ENCODE measurements at places on chromosomes 6 and 20.
A peak's percentile ranks its signal among the peaks of the same experiment; 100 is the strongest.

DNA sequence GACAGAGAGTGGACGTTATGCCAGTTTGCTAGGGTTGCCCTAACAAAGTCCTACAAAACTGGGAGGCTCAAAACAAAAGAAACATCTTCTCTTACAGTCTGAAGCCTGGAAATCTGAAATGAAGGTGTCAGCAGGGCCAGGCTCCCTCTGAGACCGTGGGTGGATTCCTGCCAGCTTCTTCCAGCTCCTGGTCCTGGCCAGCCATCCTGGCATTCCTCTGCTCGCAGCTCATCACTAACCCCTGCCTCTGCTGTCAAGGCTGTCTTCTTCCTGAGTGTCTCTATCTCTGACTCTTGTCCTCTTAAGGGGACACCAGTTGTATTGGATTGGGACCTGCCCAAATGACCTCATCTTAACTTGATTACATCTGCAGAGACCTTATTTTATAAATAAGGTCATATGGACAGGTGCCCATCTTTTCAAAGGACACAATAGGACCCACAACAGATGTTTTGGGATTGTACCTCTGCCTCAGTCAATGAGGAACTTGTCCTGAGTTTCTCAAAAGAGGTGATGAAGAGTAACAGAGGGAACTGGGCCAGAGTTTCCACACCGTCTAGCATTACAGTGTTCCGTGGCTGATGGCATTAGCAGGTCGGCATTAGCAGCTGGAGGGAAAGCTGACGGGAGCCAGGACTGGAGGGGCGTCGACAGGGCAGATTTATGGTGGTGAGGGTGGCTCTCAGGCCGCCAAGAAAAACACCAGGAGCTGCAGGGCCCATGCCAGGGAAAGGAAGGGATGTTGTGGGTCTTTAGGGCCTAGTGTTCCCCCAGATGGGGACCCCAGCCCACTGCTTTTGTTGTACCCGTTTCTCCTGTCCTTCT, 157.3 kb downstream of the TBXT start:
- DNase-seq: no peak

- DNase-seq: no peak
Measured at GRCh38 chr20:21360705-21361104, 36.6 kb downstream of the NKX2-4 start.

DNA sequence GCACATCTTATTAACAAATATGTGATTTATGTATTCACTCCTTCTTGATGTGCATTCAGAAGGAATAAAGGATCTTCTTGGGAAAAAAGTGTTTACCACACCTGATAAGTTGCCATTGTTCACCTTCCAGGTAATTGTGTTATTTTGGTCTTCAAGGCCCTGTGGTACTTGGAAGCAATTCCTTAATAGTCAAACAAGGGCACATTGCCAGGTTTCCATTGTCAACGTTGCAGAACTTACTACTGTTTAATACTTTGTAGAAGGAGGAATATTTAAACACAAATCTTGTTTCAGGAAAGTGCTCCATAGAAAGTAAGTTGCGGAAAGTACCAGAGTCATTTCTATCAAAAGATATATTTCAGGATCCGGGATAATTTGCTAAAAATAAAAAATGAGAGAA, 129.5 kb upstream of the SGK1 start:
- DNase-seq: no peak

DNA sequence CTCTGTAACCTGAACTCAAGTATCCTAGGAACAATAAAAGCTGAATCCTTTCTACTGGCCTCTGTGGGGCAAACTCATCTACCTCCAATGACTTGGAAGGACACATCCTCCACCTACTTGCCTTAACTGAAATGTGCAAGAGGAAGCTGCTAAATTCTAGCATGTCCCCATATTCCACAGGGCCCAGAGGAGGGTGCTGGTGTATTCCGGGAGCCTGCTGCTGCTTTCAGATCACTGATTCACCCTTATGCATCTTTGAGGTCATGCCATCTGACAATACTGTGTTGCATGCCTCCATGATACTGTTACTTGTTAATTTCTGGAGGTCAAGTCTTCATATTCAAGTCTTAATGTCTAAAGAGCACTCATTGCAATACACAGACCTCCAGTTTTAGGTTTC, 40.3 kb downstream of the LYRM4 start:
- no peak for DNase-seq

DNA sequence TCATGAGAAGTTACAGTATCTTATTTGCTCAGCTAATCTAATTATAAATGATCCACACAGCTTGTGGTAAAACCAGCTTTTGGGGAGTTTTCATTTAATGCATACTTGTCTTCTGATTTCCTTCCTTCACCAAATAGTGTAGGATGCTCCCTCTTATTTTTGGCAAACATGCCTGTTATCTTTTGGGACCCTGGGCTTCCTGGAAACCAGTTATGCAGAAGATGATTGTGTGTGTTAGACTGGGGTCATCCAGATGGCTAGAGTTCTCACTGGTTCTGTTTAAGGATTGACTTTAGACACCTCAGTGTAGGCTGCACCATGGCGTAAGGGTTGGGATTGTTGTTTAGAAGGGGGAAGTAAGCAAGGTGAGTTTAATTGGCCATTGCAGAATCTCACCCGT, 61.3 kb downstream of the PTPN1 start:
- no peak for DNase-seq

DNA sequence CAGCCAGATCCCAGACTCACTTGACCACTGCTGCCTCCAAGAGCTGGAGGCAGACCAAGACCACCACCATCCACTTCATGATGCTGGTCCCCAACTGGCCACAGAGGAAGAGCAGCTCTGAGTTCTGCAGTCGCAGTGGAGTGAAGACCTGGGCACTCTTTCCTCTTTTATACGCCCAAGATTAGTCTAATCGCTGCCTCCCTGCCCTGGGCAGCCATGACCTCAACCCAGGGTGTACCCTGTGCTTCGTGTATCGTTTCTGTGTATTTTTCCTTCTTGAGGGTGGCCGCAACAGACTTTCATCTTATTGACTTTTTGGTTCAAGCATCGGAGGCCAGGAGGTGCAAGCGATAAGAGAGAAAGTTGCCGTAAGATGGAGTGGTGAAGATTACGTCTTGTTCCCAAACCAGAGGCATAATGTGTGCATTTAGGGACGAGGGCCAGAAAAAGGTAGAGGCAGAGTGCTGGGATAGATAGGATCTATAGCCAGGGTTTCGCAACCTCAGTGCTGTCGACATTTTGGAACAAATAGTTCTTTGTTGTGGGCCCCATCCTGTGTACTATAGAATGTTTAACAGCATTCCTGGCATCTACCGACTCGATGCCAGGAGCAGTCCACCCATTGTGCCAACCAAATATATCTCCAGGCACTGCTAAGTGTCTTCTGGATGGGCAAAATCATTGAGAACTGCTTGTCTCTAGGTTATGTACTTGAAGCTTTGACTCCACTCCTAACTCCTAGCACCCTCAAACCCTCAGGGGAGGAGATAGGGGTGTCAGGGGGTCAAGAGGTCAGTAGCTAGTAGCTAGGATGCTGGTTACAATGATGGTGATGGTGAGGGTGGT, at the start of gene PGC:
Gene PGC (minus strand): TSS at position 142 of the 846 bp plus-strand sequence. CDS start 63 bp downstream, at position 79.
- no peak for DNase-seq

DNA sequence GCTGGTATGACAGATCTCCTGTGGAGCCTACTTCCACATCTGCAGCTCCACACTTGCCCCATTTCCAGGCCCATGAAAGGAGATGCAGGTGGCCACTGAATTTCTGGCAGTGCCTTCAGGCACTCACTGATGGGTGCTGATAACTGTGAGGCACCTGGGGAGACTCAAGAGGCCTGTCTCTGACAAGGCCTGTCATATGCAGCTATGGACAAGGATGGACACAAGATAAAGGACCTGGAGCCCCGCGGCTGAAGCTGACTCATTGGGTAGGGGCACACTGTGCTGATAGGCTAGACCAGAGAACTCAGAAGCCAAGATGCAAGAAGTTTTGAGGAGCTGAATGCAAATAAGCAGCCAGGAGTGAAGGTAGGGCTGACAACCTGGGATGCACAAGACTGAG, 81.0 kb upstream of the LRFN2 start:
- no peak for DNase-seq

- no peak for DNase-seq
Measured at GRCh38 chr20:41437836-41438235, 71.2 kb upstream of the EMILIN3 start.

GRCh38 chr6:45822873-45823272, 192.8 kb downstream of the CLIC5 start:
- no peak for DNase-seq

- no peak for DNase-seq
Measured at GRCh38 chr6:35973670-35974222, 50.7 kb downstream of the SLC26A8 start.

GRCh38 chr20:60073504-60073903, 115.3 kb downstream of the CDH26 start:
- no peak for DNase-seq

DNA sequence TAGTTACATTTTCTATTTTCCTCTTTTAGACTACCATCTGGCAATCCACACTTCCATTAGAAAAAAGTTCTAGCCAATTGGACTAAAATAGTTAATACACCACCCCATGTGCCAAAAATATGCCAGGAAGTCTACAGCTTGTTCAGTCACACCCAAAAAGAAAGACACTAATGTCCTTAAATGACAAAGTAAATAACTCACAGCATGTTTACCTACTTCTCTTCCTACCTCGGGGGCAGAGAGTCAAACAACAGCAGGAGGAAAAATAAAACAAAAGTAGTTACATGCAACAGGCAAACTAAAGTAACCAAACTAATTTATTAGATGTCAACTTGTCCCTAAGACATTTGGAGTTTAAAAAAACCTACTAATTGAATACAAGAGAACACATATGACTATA, 57.0 kb downstream of the UBE3D start:
- no peak for DNase-seq

DNA sequence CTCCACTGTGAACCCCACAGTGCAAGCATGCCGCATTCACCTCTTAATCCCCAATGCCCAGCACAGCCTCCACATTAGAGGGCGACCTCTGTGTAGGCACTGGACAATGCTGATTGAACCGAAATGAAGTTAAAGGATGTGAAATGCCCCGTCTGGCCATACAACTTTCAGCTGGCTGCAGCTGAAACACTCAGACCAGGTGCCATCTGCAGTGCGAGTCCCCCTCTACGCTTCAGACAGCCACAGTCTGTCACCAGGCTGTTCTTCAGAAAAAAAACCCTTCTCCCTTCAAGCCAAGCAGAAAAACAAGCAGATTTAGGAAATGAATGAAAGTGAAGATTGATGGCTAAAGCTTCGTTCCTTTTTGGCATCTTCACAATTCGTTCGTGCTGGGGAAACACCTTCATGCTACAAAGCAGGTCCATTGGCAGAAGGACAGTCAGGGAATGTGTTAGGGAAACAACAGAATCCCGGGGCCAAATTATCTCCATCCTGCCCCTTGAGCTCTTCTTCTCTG, 44.7 kb downstream of the TNFAIP3 start:
- DNase-seq: no peak

DNA sequence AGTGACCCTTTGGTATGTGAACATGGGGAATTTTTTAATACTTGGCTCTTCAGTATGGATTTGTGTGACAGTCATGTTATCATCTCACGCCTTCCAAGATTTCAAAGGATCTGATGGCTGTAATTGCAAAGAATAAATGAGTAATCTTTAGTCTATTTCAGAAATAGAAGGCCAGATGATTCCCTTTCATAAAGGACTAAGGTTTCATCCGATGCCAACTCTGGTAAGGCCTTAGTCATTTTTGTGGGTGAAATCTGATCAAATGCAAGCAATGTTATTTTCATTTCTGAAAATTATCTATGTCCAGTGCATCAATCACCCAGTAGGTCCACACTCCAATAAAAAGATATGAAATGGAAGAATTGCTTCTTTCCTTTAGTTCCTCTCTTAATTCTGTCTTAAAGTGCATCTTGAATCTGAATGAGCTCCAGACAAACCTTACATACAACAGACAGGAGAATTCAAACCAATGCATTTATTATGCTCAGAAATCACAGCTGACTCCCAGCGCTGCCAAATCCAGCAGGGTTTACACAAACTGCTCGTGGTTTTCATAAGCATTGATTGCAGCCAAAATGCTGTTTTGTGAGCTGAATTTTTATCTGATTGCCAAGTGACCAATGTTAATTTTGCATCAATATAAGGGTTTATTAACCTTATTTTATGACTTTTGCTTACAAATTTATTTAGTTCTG, 565.2 kb upstream of the MARCKS start:
- DNase-seq: no peak

GRCh38 chr6:157029980-157030690, 253.0 kb downstream of the ARID1B start:
- DNase-seq: no peak

GRCh38 chr6:167678102-167679101, 148.3 kb upstream of the AFDN start:
- DNase-seq: no peak

GRCh38 chr6:152206072-152206818, 398.8 kb downstream of the ESR1 start:
- DNase-seq: peak; percentile 34

- DNase-seq: no peak
Measured at GRCh38 chr20:24283186-24283585, 186.2 kb upstream of the SYNDIG1 start.

DNA sequence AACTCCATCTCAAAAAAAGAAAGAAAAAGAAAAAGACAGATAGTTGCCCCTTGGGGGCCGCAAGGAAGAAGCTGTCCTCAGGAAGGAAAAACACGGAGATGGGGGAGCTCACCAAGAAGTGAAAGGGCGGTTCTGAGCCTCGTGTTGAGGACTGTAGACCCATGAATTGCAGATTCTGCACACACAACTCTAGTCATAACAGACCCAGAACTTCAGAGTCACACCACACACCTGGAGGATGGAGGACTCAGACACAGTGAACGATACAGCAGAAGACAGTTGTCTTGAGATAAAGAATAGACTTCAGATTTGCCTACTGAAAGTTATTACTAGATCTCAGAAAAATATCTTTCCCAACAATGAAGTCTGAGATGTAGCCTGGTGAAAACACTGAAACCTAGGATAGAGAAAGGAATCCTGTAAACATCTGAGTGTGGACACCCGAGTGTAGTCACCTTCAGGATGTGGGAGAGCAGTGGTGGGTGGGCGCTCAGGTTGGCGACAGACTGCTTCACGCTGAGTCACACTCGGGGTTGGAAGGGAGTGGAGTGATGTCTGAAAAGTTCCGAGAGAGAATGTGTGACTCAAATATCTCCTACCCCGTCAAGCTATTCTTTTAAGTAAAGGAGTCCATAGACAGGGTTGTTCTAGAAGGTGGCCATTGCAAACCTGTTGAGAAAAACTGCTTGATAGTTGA, 88.1 kb downstream of the MAP3K4 start:
- DNase-seq: peak; percentile 56
